ENCODE measurements at places on chromosomes 3 and 15.

DNA sequence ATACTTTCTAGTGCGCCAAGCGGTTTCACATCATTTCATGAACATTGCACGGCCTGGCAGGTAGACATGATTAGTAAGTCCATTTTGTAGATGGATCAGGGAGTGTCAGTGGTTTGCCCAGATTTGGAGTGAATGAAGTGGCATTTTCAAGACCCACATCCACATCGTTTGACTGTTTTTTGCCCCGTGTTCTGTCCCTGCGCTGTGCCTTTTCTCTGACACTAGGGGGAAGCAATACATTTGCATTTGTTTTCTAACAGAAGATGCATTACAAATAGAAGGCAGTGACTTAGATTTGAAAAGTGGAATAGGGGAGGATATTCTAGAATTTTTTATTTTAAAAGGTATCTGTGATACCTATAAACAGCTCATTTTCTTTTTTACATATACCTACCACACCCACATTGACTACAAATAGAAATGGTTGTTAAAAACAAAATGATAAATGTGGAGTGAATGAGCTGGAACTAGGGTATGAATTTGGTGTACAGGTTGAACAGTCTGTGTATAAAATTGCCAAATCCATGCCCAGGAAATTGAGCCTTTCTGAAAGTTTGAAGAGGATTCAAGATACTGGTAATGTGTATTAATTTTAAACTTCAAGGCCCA is 98.0 kb downstream of the USP13 start:
- no peak for DNase-seq

DNA sequence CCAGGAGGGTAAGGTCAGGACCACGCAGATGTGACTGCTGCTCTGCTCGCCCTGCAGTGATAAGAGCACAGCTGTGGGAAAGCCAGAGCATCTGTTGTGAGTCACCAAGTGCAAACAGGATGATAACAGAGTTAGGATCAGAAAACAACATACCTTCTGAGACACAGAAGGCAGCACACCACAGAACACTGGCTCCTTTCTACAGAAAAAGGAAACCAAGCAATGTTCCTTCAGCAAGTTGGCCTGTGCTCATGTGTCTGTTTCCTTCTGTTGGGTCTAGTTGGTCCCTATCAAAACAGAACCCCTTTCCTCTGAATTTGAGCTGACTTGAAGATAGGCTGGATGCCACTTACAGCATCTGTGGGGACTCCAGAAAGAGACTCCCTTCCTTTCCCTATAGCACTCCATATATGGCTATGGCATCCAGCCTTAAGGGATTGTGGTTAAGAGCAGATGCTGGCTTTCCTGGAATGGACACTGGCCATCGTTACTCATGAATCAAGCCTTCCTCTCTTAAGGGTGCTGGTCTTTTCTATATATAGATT is 440.7 kb upstream of the THBS1 start:
- DNase-seq: no peak

DNA sequence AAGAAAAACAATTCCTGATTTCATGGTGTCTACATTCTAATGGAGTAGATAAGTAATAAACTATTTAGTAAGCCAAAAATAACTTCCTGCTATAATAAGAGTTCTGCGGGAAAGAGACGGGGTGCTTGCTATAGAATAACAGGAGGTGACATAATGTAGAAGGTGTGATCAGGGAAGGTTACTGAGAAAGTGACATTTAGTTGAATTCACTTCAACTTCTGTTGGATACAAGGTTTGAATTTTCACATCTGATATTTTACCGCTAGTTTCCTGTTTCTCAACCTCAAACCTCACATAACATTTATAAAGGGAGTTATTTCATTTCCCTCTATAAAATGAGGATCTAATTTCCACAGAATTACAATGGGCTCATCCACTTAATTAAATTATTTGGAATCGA is 102.3 kb upstream of the GBE1 start:
- no peak for DNase-seq

- no peak for DNase-seq
Observed at GRCh38 chr3:144259267-144259666, 287.6 kb downstream of the DIPK2A start.

DNA sequence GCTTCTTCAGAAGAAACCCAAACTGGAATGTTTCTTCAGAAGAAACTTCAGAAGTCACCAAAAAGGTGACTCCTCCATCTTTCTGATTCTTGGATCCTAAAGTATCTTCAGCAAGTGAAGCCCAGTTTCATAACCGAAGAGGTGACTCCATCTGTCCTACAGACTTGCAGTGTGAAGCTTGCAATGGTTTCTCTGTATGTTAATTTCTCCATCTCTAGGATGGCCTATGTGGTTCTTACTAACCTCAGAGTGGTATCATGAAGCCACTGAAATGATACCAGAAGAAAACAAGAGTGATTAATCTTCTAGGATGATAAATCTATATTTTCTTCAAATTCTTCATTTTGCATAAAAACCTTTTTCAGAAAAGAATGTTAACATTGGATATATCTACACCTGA is 495 bp upstream of the AQP9 start:
- no peak for DNase-seq

- DNase-seq: no peak
Observed at GRCh38 chr3:85790445-85791030, 831.7 kb downstream of the CADM2 start.
